Stimulated activated CD4-positive, alpha-beta T cell treated with anti-CD3 and anti-CD28 coated beads, TNF-alpha, amount 100 ng/mL, for 48 hours (primary cell): ENCODE measurements at places on chromosomes 5 and 9.

- no peak for DNase-seq
Measured at GRCh38 chr5:42228279-42228678, 195.0 kb upstream of the GHR start.

DNA sequence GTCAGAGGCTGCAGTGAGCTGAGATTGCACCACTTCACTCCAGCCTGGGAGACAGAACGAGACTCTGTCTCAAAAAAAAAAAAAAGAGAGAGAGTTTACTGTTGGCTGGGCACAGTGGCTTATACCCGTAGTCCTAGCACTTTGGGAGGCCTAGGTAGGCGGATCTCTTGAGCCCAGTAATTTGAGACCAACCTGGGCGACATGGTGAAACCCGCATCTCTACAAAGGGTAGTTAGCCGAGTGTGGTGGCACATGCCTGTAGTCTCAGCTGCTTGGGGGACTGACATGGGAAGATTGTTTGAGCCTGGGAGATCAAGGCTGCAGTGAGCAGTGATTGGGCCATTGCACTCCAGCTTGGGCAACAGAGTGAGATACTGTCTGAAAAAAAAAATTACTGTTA, 12.6 kb downstream of the HABP4 start:
- DNase-seq, result no peak

- DNase-seq, result no peak
Measured at GRCh38 chr5:54171645-54172384, 138.6 kb downstream of the ARL15 start.

GRCh38 chr9:32378993-32379729, 5.3 kb upstream of the ACO1 start:
- DNase-seq, result no peak

DNA sequence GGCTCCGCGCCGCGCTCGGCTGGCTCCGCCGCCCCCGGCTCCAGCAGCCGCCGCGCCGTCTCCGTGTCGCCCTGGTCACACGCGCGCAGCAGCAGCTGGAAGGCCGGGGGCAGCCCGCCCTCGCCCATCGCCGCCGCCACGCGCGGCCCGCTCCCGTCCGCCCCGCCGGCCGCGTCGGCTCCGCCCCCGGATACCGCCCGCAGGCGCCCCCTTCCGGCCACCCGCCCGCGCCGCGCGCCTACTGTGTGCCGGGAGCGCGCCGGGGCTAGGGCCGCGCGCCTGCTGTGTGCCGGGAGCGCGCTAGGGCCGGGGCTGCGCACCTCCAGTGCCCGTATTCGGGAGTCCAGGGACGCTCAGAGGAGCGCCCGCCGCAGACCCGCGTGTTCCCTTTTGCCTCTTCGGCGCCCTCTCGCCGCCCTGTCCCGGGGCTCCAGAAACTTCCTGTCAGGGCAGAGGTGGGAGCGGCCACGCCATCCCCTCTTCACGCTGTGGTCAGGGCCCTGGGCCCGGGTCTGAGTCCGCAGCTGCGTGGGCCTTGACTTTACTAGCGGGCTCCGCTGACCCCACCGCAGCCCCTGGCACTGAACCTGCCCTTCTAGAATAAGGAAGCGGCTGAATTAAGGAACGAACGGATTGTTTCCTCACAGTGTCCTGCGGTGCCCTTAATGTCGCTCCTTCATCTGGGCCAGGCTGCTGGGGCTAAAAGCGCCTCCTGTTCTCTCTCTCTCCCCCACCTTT, at the start of gene ANKS6:
TSS of gene ANKS6 (minus strand) at position 192 of the 738 bp plus-strand sequence. CDS start at position 128, 64 bp downstream.
- DNase-seq, result peak; percentile 63

DNA sequence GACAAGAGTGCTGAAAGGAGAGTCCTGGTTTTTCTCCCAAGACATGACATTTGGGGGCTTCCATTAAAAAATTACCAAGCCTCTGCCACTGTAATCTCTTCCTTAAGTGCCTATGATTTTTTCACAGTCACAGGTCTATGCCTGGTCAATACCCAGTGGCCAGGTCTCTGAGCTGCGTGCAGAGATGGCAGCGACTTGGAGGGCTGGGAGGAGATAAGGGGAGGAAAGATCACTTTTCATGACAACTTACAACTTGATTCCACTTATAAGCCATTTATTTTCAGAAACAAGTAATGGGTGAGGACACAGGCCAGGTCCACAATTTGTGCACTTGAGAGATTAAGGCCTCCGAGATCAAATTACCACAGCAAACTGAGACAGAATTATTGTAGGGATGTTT, 1.9 kb upstream of the PCDHAC2 start:
- no peak for DNase-seq

GRCh38 chr9:4397917-4398316, 92.4 kb upstream of the SLC1A1 start:
- DNase-seq, result no peak

GRCh38 chr5:53456366-53456765, 24.1 kb upstream of the FST start:
- no peak for DNase-seq

GRCh38 chr5:76663573-76663972, 40.4 kb upstream of the F2RL2 start:
- DNase-seq, result no peak
